CD8-positive, alpha-beta T cell (primary cell): ENCODE measurements at places on chromosomes 5 and 9.

GRCh38 chr5:74161170-74161569 lies 479.4 kb downstream of the ENC1 start:
- no peak for DNase-seq

DNA sequence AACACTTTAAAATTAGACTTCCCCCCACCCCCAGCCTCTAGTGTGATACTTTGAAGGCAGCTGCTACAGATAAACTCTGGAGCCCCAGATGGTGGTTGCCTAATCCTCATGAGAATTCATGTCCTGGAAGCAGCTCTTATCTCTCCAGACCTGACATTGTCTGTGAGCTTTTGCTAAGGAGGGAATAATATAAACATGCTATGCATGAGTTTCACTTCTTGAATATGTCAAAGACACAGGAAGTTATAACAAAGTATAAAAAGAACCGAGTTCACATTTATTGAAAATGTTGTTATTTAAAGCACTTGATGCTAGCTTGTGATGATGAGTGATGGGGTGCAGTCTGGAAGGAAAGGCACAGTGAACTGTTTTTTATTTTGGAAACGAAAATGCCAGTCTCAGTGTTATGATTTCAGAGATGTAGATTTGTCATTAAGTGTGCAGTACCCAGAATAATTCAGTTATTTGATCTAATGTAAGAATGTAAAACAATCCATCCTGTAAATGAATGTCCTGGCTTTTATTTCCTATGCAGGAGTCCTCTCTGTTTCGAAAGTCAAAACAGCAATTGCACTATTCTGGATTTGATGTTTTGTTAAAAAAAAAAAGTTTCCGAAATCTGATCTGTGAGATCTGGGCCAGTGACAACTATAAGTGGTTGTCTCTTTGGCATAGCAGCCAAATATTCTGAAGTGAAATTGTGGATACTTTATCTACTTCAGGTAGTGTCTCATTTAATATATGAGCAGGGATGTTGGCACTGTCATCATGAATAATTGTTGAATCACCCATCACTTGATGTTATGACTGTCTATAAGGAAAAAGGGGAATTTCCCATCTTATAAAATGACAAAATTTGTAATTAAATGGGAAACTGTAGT lies 77.0 kb downstream of the ZCCHC7 start:
- no peak for DNase-seq

DNA sequence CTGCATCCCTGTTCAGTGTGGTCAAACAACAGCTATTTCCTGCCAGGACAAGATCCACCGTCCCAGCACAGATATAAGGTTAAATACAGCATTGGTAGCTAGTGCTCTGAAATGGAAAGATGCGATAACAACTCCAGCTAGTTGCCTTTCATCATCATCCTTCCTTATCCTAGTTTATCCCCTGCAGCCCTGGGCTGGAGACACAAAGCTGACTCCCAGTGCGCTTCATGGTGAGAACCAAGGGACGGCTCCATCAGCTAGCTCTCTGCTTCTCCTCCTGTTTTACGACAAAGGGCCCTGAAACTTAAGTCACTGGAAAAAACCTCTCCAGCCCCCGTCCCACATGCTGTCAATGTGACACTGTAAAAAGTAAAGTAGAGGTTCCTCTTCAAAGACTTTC lies 37.9 kb downstream of the CDC14B start:
- no peak for DNase-seq

GRCh38 chr9:93306579-93307091 lies 122.7 kb downstream of the WNK2 start:
- DNase-seq = no peak

GRCh38 chr5:124661317-124662141 lies 84.9 kb downstream of the ZNF608 start:
- no peak for DNase-seq

GRCh38 chr9:106878081-106878837 lies 15.3 kb downstream of the ZNF462 start:
- DNase-seq = no peak

DNA sequence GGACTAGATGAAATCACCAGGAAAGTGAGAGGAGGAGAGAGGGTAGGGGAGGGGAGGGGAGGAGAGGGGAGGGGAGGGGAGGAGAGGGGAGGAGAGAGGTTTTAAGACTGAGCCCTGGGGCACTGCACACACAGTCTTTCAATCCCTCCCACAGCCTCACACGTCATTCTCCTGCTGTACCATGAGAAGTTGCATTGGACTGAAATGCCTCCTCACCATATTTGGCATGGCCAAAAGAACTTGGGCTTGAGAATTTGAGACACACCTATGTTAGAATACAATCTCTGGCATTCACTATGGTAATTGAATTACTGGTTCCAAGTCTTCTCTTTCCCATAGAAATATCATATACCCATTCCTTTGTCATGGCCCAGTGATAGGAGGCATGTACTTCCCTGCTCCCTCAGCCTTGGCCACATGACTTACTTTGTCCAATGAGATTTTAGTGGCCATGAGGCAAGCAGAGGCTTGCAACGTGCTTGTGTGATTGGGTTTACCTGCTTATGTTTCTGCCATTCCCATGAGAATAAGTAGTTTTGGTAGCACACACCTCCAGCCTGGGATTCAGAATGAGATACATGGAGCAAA lies 133.3 kb upstream of the SMARCA2 start:
- no peak for DNase-seq

GRCh38 chr9:137028263-137029057 lies 423 bp upstream of the ABCA2 start:
- peak; percentile 66 for DNase-seq

DNA sequence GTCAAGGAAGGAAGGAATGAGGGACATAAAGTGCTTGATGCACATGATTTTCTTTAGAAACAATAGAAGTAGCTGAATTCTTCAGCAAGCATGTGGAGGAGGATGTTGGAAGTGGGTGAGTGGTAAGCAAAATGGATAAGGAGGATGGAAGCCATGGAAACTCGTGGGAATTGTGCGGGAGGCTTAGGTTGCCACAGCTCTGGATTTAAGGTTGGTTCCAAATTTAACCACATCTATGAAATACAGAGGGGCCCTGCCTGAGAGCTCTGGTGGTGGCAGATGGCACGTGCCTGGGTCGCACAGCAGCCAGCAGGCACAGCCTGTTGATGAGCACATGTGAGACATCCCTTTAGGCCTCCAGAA lies 284.7 kb downstream of the SMARCA2 start:
- no peak for DNase-seq

GRCh38 chr9:38436708-38437107 lies 12.5 kb upstream of the IGFBPL1 start:
- no peak for DNase-seq

DNA sequence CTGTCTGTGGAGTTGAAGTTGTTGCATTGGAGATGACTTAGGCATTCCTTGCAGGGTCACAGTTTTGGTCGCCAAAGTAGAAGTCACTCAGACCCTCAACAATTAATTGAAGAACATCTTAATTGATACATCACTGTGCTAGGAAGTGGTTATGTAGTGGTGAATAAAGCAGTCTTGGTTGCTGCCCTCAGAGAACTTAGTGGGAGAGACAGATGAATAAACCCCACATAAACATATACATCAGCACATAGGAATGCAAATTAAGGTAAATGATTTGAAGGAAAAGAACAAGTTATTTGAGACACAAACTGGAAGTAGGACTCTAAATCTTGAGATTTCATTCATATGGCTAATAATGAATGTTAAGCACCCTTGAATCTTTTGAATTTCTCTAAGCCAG lies 25.7 kb downstream of the FAM174A start:
- DNase-seq = no peak

DNA sequence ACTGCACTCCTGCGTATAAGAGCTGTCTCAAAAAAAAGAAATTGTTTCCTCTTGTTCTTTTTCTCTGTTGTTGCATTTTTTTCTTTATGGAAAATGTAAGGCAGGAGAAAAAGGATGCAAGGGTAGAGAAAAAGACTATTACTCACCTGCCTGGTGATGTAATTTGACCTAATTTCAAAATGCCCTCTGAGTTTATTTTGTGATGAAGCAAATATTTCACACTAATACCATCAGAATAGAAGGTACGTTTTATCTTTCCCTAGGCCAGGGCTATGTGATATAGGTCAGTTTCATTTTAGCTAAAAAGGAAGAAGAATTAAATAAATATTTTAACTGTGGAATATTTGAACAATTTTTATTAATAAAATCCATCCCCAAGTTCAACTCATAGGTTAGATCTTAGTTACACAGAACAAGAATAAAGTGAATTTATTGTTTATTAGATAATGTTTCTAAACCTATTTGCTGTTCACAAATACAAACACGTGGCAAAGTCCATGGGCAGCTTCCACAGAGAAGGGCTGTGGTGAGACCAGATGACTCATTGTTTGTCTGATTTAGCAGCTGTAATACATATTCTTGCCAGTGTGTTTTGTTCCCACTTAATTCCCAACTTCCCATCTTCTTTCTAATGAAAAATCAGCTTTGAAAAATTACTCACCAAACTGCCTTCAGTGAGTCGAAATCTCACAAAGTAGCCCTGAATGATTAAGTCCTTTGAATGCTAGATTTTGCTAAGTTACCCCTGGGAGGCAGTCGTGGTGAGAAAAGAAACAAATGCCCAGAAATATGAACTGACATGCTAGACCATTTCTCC lies 52.8 kb upstream of the CCDC112 start:
- DNase-seq = no peak

GRCh38 chr9:127586537-127586936 lies 25.5 kb upstream of the STXBP1 start:
- DNase-seq = peak; percentile 43

DNA sequence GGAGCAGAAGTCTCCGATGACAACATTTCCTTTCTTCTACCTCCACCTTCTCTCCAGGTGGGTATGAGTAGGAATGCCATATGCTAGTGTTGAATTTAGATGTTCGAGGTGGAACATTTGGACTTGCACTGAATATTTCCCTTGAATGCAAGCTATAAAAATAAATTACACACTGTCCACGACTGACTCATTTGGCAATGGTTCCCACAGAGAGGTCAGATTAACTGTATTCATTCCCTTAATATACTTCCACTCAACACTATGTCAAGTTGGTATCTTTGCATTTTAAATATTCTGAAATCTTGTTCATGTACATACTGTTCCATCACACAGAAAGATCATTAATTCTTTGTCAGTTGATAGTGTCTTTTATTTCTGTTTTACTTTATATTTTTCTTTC lies 222.6 kb upstream of the PIK3R1 start:
- DNase-seq = no peak
